RPMI7951 (cell line): ENCODE measurements at places on chromosomes 6 and 20. TPM values are rescaled to one million over a fixed set of nuclear protein-coding genes. Genes with fewer than 3 reads are reported as not detected.

DNA sequence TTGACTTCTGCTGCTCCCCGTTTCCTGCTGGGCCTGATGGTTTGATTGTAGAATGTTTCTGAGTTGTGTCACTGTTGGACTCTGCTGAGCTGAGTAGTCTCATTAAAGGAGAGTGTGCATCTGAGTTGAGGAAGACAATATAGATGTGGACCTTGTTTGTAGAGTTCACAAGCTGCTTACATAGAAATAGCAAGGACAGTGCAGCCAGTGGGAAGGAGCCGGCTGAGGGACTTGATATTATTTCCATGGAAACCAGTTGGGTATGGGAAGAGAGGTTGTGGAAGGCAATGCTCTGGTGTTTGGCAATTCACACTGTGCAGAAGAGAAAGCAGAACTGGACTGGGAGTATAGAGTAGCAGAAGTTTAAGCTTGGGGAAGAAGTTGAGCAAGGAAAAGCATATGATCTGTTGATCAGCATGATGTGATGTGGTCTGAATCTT lies 14.8 kb downstream of the IGF2R start:
- peak; percentile 32 for DNase-seq

GRCh38 chr6:3873051-3873450 lies 23.9 kb downstream of the FAM50B start:
- no peak for DNase-seq

- DNase-seq: no peak
These were observed 76.2 kb downstream of the TSHZ2 start for GRCh38 chr20:53048387-53048786.

DNA sequence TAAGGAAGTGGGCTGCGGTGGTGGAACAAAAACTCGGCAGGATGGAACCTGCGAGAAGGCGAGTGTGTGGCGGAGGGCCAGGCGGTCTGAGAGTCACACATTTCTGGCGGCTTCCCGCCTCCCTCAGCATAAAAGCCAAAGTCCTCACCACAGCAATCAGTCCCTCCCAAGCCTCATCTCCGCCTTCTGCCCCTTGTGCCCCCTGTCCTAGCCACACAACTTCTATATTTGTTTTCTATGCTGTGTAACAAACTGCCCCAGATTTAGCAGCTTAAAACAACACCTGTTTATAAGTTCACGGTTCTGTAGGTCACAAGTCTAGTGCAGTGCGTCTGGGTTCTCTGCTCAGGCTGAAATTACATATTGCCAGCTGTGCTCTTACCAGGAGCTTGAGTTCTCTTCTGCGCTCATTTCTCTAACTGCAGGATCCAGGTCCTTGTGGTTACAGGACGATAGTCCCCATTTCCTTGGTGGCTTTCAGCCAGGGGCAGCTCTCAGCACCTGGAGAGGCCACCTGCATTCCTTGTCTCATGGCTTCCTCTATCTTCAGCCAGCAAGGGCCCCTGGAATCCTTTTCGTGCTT lies 11.7 kb upstream of the SPO11 start:
- DNase-seq: no peak

DNA sequence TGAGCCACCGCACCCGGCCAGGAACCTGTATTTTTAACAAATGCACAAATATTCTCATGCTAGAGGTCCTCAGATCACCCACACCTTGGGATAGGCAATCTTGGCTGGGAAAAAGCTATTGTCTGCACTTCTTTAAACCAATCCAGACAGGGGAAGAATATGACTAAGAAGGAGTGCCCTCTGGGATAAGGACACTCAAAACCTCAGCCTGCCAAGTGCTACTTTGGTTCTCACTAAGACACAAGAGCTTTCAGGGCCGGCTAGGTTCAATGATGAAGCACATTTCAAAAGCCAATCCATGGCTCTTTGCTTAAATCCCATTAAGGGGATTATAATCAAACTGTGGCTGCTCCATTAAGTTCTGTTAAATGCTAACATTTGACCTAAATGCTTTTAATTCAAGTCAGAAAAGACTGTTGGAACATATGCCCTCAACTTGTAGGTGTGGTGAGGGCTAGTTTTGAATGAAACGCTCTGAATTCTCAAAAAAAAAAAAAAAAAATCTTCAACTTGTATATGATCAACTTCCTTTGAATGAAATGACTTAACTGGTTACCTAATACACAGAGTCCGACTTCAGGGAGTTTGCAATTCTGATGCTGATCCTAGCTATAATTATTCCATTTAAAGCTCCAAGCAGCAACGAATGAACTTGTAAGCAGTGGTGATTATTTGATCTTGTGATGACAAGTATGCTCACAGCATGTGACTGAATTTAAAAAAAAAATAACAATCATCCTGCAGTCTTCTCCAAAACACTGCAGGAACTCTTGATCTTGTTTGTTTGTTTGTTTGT lies 56.6 kb downstream of the SLC23A2 start:
- DNase-seq: peak; percentile 64

GRCh38 chr6:56842686-56843475 lies 112.0 kb upstream of the BEND6 start:
- peak; percentile 52 for DNase-seq

The KCNG1 gene
- 7.7 and 17.9 TPM in 2 replicates for total RNA-seq
